Right ventricle myocardium superior (tissue), 1 donor: ENCODE measurements at places on chromosomes 3 and 15.

- DNase-seq: no peak
These were observed 62.8 kb upstream of the ADCY5 start for GRCh38 chr3:123511726-123512125.

GRCh38 chr3:156781310-156782230 lies 44.6 kb upstream of the LEKR1 start:
- DNase-seq: no peak

GRCh38 chr3:155391551-155391958 lies 98.1 kb upstream of the STRIT1 start:
- DNase-seq: peak; percentile 44

DNA sequence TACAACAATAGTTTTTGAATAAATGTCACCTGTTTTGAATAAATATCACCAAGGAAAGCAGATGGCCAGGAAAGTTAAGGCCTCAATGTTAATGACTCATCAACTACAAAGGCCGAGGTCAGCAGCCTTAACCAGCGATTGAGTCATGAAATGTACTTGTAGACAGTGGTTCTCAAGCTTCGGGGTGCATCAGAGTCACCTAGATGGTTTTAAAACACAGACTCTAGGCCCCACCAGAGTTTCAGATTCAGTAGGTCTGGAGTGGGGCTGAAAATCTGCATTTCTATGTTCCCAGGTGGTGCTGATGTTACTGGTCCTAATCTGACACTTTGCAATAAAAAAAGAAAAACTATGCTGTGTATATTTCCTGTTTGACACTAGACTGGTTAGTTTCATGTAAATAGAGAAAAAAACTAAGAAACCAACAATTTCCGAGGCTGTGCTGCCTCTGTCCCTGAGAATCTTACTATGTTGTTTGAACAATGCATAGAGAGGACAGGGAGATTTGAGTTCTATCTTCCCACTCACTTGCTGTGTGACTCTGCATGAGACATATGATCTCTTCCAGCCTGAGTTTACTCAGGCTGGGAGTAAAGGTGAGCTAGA lies 9.8 kb downstream of the RAB27A start:
- no peak for DNase-seq

GRCh38 chr3:179272385-179272784 lies 21.5 kb upstream of the KCNMB3 start:
- DNase-seq: no peak

DNA sequence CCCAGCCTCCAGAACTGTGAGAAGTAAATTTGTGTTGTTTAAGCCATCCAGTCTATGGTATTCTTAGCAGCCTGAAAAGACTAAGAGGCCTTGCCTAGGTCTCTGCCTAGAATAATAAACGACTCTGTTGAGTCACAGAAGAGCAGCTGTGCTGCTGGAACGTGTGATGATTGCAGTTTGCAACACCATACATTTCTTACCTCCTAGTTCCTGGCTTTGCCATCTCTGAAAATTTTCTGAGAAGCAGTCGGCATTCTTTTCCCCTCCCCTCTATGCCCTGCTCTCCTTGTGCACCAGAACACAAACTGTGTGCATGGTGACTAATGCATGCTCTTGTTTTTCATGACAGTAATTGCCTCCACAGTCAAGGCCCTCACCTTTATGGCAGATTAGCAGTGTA lies 301.3 kb downstream of the IL20RB start:
- no peak for DNase-seq

- DNase-seq: no peak
These were observed 43.2 kb downstream of the ARHGEF3 start for GRCh38 chr3:56758539-56758981.

DNA sequence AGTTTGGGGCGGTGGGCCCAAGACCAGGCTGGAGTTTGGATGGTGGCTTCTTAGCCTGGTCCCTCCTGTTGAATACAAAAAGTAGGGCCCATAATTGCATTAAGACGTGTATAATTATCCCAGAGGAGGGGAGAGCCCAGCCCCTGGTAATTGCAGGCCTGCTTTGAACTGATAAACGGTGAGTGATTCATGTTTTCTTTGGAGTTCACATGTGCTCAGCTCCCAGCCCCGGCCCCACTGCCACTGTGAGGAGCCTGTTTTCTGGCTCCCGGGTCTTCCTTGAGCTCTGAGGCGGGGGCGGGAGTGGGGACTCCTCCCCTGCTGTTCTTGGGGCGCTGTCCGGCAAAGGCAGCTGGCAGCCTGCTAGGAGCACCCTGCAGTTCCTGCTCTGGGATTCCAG lies 3.1 kb downstream of the PLXNA1 start:
- no peak for DNase-seq

- no peak for DNase-seq
These were observed 165.0 kb downstream of the PDZRN3 start for GRCh38 chr3:73459711-73460110.

GRCh38 chr3:156211583-156211982 lies 91.2 kb downstream of the KCNAB1 start:
- no peak for DNase-seq

GRCh38 chr3:193883551-193883950 lies 252.4 kb upstream of the HES1 start:
- no peak for DNase-seq

DNA sequence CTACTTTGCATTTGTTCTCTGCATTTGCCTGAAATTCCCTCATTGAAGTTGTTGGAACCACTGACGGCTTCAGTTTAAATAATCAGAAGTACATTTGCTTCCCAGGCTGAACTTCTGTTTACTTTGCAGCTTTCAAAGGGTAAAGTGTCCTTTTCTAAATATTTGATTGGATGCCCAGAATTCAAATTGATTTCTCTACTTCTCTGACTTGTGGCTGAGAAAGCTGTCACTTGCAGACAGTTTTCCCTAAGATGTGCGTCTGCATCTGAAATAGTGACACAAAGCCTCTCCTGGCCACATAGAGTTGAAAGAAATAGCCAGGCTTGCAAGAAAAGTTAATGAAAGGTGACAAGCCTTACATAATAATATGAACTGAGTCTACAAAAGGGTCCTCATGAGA lies 299.6 kb downstream of the THSD4 start:
- no peak for DNase-seq

- DNase-seq: no peak
These were observed 781 bp upstream of the NAALADL2 start for GRCh38 chr3:174858353-174858752.

DNA sequence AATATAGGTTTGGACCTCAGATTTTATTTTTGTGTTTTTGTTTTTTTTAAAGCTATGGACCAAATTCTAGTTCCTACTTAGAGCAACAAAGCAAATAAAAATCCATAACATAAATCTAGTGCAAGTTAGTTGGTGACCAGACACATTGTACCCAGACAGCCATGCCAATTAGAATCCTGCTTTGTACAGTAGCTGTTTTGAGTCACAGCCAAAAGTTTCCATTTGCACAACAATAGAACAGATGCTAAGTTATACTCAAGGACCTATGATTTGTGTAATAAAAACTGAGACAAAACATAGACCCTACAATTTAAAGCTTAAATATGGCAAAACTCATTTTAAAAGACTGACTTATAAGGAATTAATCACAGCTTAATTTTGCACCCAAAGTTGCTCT lies 513.1 kb upstream of the CBLB start:
- DNase-seq: no peak

- no peak for DNase-seq
These were observed 52.2 kb downstream of the TP53BP1 start for GRCh38 chr15:43440721-43441281.

- DNase-seq: peak; percentile 95
These were observed 29.5 kb downstream of the CORO2B start for GRCh38 chr15:68608206-68608843.

GRCh38 chr3:8338424-8338823 lies 163.2 kb upstream of the LMCD1 start:
- no peak for DNase-seq

DNA sequence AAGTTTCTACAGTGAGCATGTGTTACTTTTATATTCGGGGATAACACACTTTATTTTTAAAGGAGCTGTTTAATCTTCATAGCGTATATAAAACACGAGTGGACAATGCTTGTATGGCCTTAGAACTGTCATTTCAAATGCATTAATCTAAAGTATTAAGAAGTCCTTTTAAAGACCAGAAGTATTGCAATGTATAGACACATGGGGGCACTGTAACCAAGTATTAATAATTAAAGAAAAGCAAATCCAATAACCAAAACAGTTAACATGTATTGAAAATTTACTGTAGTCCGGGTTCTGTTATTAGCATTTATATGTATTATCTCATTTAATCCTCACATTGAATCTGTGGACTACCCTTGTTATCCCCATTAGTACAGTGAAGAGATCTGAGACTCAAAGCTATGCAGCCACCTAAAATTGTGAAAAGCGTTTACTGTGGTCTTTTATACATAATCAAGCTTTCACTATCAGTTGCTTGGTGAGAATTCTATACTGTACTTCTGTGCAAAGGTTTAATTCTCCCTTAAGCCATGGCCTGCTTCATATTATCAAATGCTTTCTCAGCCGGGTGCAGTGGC lies 10.1 kb downstream of the ARL14 start:
- no peak for DNase-seq

GRCh38 chr3:61560517-61561373 lies 626 bp upstream of the PTPRG start:
- DNase-seq: peak; percentile 91

DNA sequence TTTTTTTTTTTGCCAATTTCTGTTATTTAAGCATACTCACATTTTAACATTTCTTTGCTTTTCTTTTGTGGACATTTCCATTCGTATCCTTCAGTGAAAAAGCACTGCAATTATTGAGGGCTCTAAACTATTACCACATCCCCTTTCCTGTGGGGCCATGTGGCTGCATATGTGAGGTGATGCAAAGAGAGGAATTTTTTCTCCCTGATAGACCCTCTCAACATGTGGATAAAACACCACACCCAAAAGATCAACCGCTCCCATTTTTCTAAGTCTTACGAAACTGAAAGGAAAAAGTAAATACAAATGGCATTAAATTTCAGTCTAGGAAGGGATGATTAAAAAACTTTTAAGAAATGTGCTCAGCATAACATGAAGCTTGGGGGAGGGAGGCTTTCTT lies 68.8 kb downstream of the DNAJC13 start:
- DNase-seq: no peak

- DNase-seq: no peak
These were observed 15.4 kb upstream of the CX3CR1 start for GRCh38 chr3:39295184-39295775.

GRCh38 chr15:88997531-88997930 lies 84.4 kb upstream of the MFGE8 start:
- no peak for DNase-seq

DNA sequence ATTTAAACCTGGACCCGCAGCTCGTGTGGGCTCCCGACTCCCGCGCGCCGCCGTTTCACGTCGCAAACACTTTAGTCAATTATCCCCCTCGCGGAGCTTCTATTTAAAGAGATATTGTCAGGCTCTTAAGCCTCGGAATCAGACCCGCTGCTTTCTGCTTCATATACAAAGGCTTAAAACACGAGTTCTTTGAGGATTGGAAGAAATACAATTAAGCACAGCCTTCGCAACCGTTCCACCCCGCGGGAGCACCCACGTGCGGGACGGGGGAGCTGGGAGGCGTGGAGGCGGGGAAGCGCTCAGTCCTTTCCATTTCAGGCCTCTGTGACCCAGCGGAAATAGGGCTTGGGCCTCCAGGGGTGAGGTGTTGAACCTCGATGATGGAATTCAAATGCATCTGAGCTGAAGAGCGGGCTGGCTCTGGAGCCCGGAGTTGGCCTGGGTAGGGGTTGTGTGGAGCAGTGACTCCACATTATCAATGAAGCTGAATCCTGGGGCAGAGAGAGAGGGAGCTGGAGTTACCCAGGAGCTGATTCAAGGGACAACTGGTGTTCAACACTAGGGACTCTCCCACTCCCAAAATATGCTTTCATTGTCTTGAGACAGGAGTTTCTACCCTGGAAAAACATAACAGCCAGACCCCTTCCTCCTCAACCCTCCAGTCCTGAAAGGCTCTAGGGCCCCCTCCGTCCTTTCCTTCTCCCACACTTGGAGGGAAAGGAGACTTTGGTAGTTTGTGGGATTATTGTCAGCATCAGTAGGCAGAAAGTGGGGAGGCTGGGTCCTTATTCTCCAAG lies 2.4 kb downstream of the ANKRD63 start:
- DNase-seq: no peak

- no peak for DNase-seq
These were observed 419.9 kb upstream of the RARB start for GRCh38 chr3:25007974-25008658.

DNA sequence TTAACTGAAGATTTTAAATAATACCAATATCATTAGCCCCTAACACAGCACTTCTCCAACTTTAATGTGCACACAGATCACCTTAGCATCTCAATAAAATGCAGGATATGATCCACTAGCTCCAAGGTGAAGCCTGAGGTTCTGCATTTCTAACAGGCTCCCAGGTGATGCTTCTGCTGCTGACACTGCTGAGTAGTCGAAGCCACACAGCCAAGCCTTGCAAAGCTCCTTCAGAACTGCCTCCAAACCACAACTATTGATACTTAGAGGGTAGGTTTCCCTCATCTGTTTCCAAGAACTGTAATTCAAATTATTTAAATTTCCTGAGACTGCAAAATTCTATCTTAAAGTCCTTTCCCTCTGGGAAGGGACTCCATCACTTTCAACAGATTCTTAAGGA lies 3.9 kb downstream of the RIOX2 start:
- no peak for DNase-seq

DNA sequence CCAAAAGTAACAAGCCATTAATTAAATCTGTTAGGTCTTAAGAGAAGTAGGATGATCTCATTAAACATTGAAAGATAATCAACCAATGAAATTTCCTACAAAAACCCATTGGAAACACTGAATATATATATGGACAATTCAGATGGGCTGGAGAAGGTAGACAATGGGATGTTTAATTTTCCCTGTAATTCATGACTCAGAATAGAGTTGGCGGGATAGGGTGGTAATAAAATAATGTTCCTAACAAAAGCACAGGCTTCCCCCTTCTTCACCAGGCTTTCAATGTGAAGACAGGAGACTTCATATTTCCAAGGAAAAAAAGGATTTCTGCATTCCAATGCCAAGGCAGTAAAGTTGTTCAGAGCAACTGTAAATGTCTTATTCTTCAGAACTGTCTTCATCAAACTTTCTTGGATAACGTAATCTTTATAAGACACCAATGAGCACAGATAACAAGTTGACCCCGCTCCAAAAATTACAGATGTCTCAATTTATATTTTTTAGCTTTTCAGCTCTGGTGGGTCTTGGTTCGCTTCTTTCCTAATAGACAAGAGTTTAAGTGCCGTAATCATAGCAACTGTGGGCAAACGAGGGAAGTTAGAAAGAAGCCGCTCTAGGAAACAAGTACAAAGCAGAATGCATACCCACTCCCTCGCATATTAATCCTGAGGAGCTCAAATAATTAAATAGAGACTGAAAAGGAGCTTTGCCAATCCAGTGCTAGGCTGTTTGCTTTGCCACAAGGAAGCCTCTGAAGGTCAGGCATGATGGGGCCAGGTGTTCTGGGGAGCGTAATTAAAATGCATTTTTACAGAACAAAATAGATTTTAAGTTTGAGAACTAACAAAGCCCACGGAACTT lies 377.0 kb downstream of the FOXP1 start:
- no peak for DNase-seq

DNA sequence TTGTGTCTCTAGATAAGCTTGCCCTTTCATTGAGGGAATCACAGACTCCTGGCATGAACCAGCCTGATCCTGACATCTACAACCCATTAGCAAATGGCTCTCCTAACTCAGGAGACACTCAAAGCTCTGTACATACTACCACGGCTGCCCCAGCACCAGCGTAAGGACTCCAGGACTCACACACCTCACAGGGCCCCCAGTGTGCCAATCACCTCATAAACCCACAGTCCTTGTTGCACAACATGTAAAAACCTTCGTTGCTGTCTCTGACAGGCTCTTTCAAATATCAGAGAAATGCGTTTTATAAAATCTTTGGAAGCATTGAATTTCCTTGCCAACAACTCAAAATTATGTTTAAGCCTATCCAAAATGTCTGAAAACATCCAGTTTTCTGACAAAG lies 7.3 kb downstream of the FYCO1 start:
- no peak for DNase-seq
